GM10248 (cell line): ENCODE measurements at places on chromosomes 3 and 15.

DNA sequence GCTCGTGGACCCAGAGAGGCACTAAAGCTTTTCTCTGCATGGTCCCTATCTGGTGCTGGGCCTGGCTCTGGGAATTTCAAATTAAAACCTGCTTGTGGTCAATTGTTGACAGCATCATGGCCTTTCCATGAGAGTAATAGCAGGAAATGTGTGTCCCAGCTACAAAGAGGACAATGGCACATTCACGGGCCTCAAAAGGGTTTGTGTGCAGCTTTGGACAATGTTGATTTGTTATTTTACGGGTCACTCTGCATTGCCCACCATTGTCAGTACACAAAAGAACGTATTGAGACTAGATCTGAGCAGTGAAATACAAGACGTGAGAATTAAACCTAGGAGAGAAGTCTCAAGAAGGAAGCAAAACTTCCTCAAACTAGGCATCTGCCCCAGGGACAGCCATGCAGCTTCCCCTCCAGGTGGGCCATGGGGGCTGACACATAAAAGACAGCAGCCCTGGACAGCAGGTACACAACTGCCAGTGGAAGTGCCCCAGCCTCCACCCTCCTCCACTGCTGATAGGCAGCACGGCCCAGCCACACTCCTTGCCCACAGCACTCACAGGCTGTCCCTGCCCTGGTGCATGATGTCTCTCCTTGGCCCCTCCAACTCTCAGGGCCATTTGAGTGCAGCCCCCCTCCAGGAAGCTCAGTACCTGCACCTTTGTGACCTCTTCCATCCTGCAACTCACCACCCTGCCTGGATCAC is 15.9 kb upstream of the LTF start:
- DNase-seq: no peak

- DNase-seq: no peak
Measured at GRCh38 chr3:124258057-124258500, 266.2 kb upstream of the ROPN1 start.

DNA sequence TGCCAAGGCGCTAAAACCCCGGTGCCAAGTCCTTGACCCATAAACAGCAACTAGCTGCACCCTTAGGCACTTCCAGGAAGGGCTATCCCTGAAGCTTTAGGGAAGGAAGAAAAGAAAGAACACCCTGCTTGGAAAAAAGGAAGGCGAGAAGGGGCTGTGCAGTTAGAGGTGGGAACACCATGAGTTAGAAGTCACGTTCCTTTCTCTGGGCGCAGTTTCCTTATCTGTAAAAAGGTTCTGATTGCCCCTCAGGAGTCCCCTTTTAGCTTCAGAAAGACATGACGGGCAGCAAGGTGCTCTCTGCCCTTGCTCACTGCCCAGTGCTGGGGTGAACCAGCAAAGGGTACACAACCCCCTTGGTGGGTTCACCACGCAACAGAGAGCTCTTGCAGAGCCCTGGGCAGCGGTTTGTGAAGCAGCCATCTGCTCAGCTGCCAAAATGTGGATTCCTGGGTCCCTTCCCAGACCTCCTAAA is 798 bp downstream of the GCHFR start:
- DNase-seq: no peak

GRCh38 chr3:50050361-50050760 is 38.4 kb upstream of the RBM5 start:
- no peak for DNase-seq

GRCh38 chr15:101001056-101001455 is 81.9 kb downstream of the LRRK1 start:
- DNase-seq: no peak

GRCh38 chr3:40313975-40314860 is 4.7 kb downstream of the EIF1B start:
- DNase-seq: no peak

GRCh38 chr3:188246905-188247304 is 92.9 kb downstream of the LPP start:
- no peak for DNase-seq

GRCh38 chr3:175065497-175065896 is 206.4 kb downstream of the NAALADL2 start:
- no peak for DNase-seq
